ENCODE measurements at places on chromosomes 3 and 15.

DNA sequence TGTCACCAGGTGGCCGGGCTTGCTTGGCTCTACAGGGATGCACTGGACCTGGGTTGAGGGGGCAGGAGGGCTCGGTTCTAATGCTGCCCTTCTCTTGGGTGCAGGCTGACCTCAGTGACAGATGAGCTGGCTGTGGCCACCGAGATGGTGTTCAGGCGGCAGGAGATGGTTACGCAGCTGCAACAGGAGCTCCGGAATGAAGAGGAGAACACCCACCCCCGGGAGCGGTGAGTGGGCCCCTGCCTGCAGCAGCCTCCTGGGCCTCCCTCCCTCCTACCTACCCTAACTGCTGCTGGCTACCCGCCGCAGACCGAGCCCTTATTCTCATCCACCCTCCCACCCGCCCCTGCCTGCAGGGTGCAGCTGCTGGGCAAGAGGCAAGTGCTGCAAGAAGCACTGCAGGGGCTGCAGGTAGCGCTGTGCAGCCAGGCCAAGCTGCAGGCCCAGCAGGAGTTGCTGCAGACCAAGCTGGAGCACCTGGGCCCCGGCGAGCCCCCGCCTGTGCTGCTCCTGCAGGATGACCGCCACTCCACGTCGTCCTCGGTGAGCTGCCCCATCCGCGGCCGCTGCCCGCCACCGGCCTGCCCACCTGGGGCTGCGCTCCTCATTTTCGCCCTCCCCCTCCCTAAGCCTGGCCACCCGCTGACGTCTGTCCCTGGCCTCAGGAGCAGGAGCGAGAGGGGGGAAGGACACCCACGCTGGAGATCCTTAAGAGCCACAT lies 5.6 kb downstream of the FES start:
- no peak for DNase-seq

GRCh38 chr15:84929795-84930603 lies 45.5 kb downstream of the SLC28A1 start:
- peak; percentile 53 for DNase-seq

DNA sequence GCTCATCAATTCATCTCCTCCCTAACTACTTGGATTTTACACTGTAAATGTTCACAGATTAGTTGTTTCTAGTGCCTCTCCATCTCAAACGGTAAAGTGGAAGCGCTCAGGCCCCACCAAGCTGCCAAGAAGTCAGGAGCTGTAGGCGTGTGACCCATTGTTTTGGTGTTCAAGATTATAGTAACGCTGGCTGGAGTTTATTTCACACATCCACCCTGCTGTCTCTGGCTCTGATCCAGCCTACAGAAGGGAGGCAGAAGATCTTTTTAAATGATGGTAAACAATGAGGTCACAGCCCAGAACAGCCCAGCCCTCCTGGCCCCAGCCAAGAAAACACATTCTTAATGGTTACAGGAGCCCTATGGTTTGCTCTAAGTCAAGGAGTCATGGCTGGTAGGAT lies 25.7 kb upstream of the GALNT15 start:
- peak; percentile 80 for DNase-seq

DNA sequence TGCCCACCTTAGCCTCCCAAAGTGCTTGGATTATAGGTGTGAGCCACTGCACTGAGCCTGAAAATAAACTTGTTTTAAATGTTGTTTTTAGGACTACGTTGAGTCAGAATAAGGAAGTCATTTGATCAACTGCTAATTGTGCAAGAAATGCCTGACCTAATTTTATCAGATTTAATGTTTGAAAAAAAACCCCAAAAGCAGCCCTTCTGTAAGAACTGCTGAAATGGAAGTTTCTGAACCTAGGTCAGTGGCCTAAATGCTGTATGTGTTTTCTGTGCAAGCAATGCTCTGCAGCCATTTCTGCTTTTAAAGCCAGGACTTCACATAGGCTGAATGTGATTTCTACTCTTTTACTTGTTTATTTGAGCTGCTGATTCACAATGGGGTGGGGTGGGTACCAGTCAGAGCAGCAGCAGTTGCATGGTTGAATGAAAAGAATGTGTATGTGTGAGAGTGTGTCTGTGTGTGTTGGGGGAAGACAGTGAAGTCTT lies 6.6 kb downstream of the GPX1 start:
- DNase-seq: peak; percentile 78

- peak; percentile 8 for DNase-seq
Measured at GRCh38 chr3:153330901-153331300, 168.9 kb downstream of the RAP2B start.

DNA sequence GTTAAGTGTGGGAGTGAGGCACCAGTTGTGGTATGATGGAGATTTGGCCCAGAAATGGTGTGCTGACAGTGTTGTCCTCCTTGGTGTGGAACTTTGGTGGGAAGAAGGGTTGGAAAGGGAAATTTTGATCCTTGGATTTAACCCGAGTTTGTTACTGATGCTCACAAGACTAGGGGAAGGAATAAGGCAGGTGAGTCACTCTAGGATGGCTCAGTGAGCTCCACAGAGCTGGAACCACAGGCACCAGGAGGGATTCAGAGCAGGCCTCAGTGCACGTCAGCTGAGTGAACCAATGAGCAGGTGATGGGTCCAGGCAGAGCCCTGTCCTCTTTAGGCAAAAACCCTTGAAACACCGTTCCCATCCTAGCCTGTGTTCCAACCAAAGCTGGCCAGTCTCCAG lies 11.4 kb downstream of the CHRD start:
- no peak for DNase-seq

DNA sequence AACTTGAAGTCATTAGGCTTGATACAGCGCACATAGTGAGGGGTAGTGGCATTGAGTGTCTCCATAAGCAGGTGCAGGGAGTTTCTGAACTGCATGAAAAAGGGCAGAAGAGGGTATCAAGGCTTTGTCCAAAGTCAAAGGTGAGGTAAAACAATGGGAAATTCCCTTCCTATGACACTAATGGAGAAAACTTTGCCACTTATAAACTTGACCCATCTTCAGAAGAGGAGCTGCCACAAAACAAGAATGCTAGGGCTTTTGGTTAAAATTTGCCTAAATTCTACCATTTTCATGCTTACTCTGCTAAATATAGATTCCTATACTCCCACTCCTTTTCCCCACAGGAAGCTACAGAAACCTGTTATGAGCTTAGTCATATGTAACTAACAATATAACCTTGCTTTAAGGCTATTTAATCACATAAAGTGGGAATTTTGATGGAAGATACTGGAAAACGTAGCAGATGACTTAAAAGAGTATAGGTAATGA lies 87.5 kb upstream of the MYO5C start:
- DNase-seq: no peak

DNA sequence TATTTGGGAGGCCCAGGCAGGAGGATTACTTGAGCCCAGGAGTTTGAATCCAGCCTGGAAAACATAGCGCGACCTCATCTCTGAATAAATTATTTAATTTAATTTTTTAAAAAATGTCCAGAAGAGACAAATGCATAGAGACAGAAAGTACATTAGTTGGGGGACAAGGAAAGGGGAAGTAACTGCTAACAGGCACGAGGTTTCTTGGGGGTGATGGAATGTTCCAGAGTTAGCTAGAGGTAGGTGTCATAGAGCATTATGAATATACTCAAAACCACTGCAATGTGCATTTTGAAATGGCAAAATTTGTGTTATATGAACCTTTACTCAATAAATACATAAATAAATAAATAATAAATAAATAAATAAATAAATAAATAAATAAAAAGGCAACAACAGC lies 31.7 kb upstream of the CYP11A1 start:
- no peak for DNase-seq

DNA sequence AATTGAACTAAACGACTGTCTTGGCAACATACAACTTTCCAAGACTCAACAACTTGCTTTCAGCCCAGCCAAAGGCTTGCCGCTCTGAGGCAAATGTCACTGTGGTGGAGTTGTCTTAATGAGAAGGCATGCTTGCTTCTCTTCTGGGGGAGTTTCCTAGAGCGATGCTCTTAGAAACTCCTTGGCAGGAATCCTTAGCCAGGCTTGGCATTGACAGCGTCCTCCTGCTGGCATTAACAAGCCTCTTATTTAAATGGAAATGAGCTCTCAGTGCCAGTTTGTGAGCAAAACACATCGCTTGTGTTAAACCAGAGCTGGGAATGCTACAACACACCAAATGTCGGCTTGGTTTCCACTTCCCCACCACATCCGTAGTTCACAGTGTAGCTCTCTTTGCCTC lies 265.5 kb upstream of the TPRG1 start:
- no peak for DNase-seq

- no peak for DNase-seq
Measured at GRCh38 chr15:68348081-68348480, 70.5 kb downstream of the FEM1B start.

- no peak for DNase-seq
Measured at GRCh38 chr3:155556531-155556930, 188.3 kb downstream of the PLCH1 start.

DNA sequence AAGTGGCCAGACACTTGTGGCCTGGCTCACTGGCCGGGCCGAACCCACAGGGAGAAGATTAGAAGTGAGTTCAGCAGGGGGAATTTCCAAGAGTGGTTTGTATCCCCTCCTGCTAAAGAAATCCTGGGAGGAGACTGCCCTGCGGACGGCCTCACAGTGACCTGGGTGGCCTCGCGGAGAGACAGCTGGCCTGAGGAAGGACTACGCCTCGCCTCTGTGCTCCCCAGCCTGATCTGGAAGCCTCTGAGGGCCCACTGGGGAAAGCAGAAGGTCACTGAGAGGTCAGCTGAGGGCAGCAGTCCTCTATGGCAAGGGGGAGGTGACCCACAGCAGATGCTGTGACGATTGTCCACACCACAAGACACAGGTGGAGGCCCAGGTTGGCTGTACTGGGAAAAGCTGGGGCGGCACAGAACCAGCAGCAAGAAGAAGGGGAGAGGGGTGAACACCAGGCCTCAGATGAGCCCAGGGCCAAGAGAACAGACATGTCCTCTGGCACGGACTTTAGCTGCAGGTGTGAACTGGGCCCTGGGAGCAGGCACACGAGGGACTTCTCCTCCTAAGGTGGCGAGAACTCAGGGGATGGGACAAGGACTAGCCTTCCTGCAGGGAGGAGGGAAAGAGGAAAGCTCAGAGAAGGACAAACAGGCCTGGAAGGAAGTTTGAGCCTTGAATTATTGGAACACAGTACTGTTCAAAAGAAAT lies 37.2 kb upstream of the DLG1 start:
- DNase-seq: no peak

GRCh38 chr3:177553579-177553978 lies 356.3 kb upstream of the TBL1XR1 start:
- DNase-seq: no peak

GRCh38 chr3:40690749-40691451 lies 166.1 kb downstream of the ZNF621 start:
- DNase-seq: no peak

- DNase-seq: peak; percentile 27
Measured at GRCh38 chr3:149967086-149967685, 3.5 kb downstream of the PFN2 start.

- no peak for DNase-seq
Measured at GRCh38 chr3:152849996-152850578, 15.2 kb downstream of the P2RY1 start.

GRCh38 chr3:70853161-70853944 lies 540.9 kb upstream of the MDFIC2 start:
- no peak for DNase-seq

DNA sequence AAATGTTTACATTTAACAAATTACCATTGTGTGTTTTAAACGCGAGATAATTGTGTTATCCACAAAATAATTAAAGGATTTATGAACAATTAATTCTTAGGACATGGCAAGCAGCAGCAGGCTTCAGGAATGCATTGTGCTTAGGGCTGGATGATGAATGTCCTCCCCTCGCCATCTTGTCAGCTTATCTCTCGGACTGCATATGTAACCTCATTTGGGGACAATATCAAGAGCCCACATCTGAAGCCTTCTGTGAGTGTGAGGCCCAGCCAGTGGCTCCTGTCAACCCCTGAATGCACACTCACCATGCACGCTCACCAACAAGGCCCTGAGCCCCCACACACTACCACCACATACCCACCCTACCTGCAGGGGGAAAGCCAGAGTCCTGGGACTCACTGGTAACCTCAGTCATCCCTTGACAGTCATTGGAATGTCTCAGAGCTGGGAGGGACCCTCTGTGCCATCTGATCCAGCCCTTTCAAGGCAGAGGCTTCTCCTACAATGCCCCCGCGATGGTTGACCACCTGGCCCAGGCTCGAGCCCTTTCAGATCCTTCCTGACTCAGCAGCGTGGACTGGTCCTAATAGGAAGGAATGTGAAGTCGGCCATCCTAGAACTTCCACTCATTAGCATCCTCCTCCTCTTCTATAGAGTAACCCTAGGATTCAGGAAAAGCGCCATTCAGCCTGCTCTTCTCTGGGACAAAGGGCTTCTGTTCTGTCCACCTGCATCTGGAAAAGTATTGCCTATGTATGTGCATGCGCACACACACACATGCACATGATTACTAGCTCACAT lies 38.2 kb downstream of the MRPL46 start:
- no peak for DNase-seq

- DNase-seq: no peak
Measured at GRCh38 chr15:30929982-30930381, 26.3 kb downstream of the FAN1 start.

GRCh38 chr3:161096771-161097367 lies 8.3 kb downstream of the B3GALNT1 start:
- DNase-seq: no peak

DNA sequence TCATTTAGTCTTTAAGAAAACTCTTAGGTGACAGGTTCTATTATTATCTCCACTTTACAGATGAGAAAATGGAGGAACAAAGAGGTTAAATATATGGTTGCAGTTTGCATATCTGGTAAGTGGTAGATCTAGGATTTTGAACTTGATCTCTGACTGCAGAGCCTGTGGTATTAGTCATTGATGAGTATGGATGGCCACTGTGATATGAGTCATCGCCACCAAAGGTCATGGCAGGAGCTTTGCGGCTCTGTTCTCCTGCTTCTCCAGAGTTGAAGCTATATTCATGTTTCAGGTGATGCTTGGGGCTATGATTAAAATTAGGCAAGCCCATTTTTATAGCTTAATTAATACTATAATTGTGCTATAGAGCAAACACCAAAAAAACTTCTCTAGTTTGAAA lies 306.2 kb upstream of the DPPA4 start:
- peak; percentile 47 for DNase-seq

DNA sequence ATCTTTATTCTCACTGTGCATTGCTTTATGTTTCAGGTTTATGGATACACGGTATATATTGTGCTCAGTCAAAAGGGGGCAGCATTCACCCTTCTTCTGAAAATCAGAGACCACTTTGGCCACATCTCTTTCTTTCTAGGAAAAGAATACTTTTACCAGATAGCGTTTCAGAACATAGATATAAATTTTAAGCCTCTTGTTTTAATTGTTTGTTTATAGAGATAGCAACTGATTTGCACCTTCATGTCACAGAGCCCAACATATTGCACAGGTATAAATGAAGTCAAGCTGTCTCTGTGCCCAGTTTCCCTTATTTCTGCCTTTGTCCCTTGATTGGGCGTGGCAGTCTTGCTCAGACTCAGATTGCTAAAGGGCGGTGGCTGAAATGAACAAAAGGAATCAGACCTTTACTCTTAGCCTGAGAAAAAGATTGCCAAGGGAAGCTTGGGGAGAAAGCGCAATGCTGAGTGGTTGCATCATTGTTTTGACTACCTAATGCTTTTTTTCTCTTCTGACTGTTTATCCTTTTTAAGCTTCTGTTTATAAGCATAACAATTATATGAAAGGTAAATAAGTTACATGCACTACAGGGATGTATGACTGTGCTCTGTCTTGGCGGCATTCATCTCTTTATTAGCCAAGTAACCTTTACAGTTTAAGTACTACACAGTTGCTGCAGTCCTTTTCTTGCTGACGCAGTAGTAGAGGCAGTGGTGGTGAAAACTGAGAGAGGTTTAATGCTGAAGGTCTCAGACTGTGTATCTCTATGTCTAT lies 70.8 kb upstream of the ZBTB20 start:
- DNase-seq: peak; percentile 36

- no peak for DNase-seq
Measured at GRCh38 chr3:175956964-175957363, 1097.8 kb downstream of the NAALADL2 start.

All from AG08396 (cell line).